GM13977 (cell line): ENCODE measurements at places on chromosomes 6 and 20.

DNA sequence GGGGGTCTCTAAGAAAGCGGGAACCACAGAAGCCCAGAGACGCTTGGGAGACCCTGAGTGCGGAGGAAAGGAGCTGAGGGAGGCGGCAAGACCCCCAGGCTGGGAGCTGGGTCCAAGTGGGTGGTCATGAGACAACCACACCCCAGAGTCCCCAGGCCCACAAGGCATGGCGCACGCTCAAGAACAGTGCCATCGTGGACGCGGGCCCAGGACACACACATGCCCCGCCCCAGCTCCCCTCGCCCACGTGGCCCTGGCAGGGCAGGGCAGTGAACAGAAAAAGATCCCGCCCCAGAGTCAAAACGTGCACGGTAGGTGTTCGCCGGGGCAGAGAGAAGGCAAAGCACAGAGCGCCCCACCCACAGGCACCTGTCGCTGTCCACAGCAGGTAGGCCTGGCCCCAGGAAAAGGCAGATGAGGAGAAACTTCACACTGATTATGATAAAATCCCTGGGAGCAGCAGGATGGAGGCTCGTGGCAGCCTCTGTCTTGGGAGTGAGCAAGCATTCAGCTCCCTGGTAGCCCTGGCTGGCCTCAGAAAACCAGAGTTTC, 50.0 kb downstream of the BPIFB1 start:
- DNase-seq, result no peak

DNA sequence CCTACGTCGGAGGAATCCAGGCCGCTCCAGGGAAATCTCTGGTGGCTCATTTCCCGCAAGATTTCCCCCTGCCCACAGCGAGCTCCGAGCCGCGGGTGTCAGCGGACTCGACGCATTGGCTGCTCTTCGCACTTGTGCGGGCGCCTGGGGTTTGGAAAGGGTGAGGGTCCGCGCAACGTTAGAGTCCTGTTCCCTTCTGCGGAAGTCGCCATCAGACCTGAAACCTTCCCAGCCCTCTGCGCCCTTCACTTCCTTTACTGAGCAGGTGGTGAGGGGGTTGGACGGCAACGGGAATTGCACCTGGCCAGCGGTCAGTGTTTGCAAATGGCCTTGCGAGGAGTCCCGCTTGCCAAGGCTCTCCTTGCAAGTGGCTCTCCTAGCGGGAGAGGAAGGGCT, 8.4 kb downstream of the PAX1 start:
- DNase-seq, result no peak

GRCh38 chr6:80256691-80257090, 150.2 kb downstream of the BCKDHB start:
- no peak for DNase-seq

GRCh38 chr6:123770247-123770949, 33.3 kb upstream of the NKAIN2 start:
- no peak for DNase-seq

- DNase-seq, result no peak
These were observed 735.6 kb downstream of the RFPL4B start for GRCh38 chr6:113082745-113083144.

DNA sequence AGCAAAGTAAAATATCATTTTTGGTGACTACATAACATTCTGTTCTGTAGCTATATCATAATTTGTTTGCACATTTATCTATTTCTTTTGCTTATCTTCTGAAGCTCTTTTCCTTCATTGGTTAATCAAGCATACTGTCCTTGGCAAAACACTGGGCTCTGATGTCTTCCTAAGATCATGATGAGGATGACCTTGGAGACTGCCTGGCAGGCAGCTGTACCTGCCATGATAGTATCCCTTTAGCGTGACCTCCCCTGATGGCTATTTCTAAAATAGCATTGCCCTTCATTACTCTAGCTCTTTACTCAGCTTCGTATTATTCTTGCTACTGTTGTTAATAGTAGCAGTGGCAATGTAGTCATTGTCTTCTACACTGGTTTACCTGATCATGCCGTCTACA, 46.0 kb upstream of the ELOVL5 start:
- no peak for DNase-seq

DNA sequence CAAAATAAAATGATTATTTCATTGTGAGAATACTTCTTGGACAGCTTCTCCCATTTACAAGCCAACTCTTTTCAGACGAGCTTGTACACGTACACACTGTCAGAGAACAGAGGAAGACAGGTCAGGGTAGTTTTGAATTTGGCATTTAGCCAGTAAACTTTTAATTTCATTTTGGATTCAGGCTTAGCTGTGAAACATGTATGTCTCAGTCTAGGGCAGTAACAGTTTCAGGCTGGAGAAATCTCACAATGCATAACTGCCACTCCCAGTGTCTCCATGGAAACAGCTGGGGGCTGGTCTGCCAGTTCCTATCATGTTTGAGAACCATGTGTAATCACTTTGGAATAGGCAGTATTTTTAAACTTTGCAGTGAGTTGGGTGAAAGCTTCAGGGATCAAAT, 22.0 kb upstream of the QKI start:
- no peak for DNase-seq
